ENCODE measurements at places on chromosomes 1 and 21.

DNA sequence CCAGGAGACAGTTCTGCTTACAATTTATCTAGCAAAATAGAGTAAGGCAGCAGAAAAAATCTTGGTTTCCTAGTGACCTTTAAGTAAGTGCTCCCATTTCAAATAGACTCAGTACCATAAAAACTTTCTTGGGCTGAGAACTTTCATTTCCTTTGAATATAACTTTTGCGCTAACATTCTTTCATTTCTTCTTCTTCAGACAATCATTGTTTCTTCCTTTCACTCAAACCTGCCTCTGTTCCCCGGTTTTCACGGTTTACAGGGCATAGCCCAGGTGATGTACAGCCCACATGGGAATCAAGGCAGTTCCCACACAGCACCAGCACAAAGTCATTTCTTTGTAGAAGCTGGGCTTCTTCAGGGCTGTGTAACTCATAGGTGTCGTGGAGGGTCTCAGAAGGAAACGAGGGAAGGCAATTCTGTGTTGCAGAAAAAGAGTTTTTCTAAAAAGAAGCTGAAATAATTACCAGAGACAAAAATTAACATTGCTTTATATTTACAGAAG is 611.6 kb downstream of the SMYD3 start:
- DNase-seq, result no peak

DNA sequence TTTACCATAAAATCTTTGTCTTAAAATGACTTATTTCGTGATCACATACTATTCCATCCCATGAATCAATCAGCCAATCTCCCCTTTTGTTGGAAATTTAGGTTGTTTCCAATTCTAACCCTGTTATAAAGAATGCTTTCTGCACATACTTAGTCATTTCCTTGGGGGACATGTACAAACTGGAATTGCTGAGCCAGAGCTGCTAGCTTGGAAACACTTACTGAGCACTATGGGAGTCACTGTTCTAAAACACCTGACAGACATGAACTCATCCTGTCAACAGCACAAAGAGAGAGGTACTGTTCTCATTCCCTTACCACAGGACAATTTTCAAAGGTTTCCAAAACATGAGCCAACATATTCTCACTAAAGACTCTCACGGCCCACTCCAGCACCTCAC is 32.1 kb downstream of the AK2 start:
- DNase-seq, result no peak

DNA sequence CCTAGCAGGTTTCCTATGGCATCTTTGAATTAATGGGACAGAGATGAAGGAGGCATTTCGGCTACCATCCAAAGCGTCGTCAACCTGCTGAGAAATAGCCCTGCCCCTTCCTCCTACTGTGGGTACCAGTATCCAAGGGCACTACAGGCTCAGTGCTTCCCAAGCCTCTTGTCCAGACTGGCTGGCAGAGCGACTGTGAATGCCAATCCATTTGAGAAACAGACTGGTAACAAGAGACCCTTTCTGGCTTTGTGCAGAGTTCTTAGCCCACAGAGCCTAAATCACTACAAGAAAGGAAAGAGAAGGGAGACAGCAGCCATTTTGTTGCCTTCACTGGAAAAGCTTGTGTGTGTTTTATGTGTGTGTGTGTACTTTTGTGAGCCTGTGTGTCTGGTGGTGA is 115.5 kb downstream of the HMGB4 start:
- DNase-seq, result no peak

- no peak for DNase-seq
Measured at GRCh38 chr1:93811326-93812065, 67.5 kb downstream of the DNTTIP2 start.

DNA sequence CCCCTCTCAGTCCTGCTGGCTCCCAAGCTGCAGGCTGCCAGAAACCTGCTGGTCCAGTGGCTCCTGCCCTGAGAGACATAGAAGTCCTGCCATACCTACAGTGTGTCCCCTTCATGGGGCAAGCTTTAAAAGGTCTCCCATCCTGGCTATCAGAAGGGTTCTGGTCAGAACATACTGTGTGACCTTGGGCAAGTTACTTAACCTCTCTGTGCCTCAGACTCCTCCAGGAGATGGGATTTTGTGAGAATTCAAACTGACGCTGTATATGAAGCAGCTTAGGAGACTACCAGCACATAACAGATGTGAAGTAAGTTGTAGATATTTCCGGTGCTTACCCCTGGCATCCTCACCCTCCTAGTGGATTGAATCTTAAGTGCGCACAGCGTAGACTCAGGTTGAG is 8.7 kb upstream of the GJB5 start:
- no peak for DNase-seq

DNA sequence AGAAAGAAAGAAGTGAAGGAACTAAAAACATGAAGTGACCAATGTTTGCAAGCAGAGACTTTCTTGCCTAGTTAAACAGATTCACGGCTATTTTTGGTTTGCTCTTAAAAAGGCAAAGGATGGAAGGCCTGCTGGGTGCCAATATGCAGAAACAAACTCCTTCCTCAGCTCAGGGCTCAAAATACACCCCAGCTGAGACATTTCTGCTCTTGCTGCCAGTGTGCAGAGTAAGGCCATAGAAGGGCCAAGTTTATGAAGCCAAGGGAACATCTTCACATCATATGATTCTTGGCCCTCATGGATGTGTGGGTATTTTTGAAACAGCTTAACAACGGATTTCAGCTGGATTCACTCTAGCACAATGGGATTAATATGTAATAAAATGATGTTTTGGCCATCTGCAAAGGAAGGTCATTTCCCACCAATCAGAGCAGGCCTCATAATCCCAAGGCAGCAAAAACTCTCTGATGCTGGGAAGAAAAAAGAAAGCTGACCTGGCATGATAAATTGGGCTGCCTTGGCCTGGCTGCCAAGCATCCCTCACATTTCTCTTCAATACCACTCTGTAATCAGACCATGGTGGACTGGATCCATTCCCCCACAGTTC is 70.7 kb downstream of the CAPZB start:
- no peak for DNase-seq

- no peak for DNase-seq
Measured at GRCh38 chr1:159100589-159100988, 24.0 kb upstream of the AIM2 start.

- DNase-seq, result no peak
Measured at GRCh38 chr1:111618961-111619634, 491 bp upstream of the RAP1A start.

DNA sequence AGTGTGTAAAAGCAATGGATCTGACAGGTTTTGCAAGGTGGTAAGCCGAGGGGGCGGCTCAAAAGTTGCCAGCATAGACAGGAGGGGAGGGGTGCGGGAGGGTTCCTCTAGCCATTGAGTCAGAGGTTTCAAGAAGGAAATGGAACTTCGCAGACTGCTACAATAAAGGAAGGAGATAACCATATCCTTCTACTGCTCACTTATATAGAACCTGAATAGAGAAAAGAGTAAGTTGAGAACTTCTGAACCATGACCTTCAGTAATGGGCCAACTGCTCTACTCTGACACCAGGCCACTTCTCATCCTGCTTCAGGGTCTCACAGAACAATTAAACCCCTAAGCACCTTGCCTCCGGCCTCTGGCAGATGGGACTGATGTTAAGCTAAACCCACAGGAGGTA is 26.3 kb upstream of the BCAR3 start:
- no peak for DNase-seq

- DNase-seq, result peak; percentile 45
Measured at GRCh38 chr1:223628233-223629125, 37.0 kb downstream of the CAPN8 start.

- no peak for DNase-seq
Measured at GRCh38 chr1:113194846-113195830, 122.1 kb downstream of the LRIG2 start.

GRCh38 chr1:89907727-89908212 is 86.9 kb downstream of the LRRC8D start:
- no peak for DNase-seq

- DNase-seq, result peak; percentile 22
Measured at GRCh38 chr1:35030756-35031446, 844 bp downstream of the ZMYM6 start.

DNA sequence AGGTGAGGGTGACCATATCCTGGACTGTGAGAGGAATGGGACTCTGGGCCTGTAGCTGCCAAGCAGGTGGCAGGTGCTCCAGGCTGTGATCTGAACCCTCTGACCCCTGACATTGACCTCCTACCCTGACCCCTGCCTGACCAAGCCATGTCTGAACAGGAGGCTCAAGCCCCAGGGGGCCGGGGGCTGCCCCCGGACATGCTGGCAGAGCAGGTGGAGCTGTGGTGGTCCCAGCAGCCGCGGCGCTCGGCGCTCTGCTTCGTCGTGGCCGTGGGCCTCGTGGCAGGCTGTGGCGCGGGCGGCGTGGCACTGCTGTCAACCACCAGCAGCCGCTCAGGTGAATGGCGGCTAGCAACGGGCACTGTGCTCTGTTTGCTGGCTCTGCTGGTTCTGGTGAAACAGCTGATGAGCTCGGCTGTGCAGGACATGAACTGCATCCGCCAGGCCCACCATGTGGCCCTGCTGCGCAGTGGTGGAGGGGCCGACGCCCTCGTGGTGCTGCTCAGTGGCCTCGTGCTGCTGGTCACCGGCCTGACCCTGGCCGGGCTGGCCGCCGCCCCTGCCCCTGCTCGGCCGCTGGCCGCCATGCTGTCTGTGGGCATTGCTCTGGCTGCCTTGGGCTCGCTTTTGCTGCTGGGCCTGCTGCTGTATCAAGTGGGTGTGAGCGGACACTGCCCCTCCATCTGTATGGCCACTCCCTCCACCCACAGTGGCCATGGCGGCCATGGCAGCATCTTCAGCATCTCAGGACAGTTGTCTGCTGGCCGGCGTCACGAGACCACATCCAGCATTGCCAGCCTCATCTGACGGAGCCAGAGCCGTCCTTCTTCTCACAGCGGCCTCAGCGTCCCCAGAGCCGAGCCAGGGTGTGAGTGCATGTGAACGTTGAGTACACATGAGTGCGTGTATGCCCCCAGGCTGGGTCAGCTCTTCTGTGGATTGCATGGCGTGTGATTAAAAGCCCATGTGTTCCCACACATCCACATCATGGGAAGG is 3.1 kb downstream of the TMEM125 start:
- no peak for DNase-seq

- no peak for DNase-seq
Measured at GRCh38 chr1:231926340-231926739, 299.8 kb downstream of the DISC1 start.

DNA sequence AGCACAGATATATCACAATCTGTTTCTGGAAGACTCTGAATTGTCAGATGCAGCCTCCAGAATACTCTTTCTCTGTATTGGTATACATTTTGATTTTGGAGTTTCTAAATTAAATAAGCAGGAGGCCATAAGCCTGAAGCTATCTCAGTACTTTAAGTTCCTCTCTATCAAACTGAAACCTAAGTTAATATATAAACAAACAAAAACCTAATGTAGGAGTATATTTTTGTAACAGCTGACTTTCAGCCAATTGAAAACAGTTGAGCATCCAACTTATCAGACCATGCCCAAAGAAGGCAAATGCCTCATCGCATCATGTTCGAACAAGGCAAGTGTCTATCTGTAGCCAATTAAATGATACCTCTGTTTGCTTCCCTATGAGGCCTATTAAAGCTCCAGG is 1054.4 kb downstream of the AMY1C start:
- DNase-seq, result no peak

GRCh38 chr1:225471109-225471452 is 43.2 kb upstream of the LBR start:
- no peak for DNase-seq

DNA sequence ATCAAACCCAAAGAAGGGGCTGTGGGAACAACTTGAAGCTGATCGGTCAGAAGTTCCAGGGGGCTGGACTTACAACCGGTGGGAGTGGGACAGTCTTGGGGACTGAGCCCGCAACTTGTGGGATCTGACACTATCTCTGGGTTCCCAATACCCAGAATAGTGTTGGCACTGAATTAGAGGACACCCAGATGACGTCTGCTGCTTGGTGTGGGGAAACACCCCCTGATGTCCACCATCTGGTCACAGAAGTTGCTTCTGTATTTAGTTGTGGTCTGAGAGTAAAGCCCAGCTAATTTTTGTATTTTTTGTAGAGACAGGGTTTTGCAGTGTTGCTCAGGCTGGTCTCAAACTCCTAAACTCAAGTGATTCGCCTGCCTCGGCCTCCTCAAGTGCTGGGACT is 28.8 kb downstream of the SERBP1 start:
- DNase-seq, result no peak

DNA sequence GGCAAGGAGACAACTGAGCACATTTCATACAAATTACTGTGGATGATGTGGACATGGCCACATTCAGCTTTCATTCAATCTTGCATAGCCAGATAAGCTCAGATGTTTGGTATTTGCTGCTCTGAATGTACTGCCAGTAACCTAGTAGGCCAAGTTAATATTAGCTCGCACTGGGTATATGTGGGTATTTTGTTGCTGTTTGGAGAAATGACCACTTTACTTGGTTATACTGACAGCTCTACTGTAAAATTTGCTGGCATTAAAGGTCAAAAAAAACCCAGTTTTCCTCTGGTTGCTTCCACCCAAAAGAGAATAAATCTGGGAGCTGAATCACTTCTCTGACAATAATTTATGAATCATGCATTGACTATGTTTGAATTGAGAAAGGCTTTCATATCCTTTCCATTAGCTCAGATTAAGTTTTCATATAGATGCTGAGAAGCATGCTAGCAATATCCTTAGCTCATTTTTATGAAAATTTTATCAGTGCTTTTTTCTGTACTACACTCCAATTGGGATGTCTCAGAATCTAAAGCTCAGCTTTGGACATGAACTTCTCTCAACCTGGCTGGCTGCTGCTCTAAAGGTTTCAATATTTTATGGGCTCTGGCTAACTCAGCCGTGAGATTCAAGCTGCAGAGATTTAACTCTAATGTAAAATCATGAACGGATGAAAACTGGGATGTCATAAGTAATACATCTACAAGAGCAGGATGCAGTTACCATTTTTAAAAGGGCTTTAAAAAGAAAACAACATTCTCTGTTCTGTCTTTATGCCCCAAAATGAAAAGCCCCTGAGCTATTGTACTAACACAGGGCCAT is 330.0 kb downstream of the BARHL2 start:
- no peak for DNase-seq

DNA sequence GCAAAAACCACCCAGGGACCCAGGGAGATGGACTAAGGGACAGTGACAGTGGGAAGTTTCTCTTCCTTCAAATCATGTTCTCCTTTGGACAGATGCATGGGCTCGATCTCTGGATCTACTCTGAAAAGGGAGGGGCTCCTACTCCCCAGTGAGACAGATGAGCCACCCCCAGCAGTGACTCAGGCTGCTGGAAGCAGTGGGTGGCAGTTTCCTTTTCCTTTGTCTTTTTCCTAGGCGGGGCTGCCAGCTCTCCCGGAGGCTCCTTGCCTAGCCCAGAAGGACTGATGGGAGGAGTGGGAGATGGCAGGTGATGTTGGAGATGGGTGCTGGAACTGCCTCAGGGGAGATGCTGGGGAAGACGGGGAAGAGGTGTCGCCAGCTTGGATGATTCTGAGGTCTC is 41.0 kb upstream of the IGSF21 start:
- DNase-seq, result no peak

- DNase-seq, result no peak
Measured at GRCh38 chr1:155697046-155697445, 8.2 kb downstream of the DAP3 start.

GRCh38 chr1:168589167-168589566 is 12.8 kb downstream of the XCL1 start:
- no peak for DNase-seq

Data from SW480 (cell line).